ENCODE measurements at places on chromosomes 6 and 20. TPM values are rescaled to one million over a fixed set of nuclear protein-coding genes. Genes with fewer than 3 reads are reported as not detected.

DNA sequence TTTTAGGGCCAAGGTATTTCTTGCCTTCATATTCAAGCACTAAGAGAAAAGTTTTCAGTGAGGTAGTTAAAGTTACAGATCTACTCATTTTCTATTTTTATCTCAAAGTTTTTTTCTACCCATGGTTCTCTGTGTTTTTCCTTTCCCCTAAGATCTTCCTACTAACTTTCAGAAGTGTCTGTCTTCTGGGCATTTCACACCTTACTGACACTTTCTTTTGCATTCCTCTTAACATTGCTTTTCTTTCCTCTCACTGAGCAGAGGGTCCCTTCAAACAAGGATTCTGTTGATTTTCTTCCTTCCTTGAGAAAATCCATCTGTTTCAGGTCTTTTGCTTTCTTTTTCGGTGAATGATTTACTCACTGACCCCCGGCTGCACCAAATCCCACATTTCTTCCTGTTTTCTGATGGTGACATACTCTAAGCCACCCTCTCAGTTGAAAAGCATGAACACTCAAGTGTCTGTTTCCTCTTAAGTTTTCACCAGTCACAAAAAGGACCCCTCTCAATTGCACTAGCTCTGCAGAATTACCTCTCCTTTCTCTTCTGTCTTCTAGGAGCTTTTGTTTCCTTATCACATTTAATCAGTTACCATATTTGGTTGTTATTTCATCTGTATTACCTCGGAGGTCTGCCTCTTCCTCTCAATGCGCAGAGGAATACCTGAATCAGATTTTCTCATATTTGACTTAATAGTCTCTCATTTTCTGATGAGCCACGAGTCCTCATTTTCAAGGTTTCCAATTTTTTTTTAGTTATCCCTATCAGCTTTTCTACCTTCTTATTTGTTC is 73.5 kb upstream of the RNF217 start:
- no peaks in the 10 kb centered on the region for H3K27me3 ChIP-seq
- no peak overlapping the region for H3K4me3 ChIP-seq
- DNase-seq, result no peak
- H3K36me3 ChIP-seq, result no peaks in the 10 kb centered on the region
- no peaks in the 10 kb centered on the region for H3K4me1 ChIP-seq

DNA sequence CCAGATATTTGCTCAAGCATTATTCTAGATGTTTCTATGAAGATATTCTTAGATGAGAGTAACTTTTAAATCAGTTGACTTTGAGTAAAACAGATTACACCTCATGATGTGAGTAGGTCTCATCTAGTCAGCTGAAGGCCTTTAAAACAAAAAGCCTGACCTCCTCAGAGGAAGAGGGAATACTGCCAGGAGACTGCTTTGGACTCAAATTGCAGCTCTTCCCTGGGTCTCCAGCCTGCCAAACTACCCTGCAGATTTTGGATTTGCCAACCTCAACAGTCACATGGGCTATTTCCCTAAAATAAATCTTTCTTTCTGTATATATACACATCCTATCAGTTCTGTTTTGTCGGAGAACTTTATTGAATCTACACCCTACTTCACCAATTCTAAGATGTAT is 182.5 kb upstream of the TENT5A start:
- no peaks in the 10 kb centered on the region for H3K4me1 ChIP-seq
- no peak overlapping the region for H3K4me3 ChIP-seq
- H3K27me3 ChIP-seq, result no peaks in the 10 kb centered on the region

DNA sequence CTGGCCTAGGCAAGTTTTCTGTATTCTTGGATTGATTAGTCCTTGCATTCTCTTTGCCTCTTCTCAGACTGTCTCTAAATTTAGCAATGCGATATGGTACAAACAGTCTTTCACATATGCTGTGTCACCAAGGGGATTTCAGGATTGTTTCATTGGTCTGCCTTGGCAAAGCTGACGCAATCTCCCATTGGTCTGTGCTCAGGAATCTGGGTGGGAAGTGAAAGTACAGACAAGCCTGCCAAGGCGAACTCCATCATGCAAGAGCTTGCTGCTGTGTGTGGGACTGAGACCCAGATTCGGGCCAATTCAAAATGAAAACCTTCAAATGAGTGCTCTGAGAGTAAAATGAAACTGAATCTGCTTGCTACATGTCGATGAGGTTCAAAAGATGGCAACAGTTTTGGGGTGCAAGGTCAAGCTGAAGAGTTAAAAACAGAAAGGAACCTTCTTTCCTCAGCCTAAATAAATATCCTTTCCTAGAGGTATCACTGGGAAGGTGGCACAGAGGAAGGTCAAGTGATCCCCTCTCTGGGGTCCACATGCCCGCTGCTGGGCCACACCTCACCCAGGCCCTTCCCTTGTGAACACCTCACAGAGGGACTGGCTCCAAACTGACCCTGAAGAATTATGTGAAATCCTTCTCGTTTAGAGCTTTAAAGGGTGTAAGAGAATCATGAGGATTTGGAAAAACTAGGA is 198.8 kb upstream of the PREP start:
- H3K27ac ChIP-seq, result peak overlapping the region; percentile 78
- no peak overlapping the region for H3K4me3 ChIP-seq
- H3K36me3 ChIP-seq, result no peaks in the 10 kb centered on the region

- no peak overlapping the region for H3K27ac ChIP-seq
- H3K36me3 ChIP-seq, result no peaks in the 10 kb centered on the region
- no peak for DNase-seq
- H3K27me3 ChIP-seq, result no peaks in the 10 kb centered on the region
Measured at GRCh38 chr6:160160450-160160849, 38.8 kb downstream of the SLC22A1 start.

DNA sequence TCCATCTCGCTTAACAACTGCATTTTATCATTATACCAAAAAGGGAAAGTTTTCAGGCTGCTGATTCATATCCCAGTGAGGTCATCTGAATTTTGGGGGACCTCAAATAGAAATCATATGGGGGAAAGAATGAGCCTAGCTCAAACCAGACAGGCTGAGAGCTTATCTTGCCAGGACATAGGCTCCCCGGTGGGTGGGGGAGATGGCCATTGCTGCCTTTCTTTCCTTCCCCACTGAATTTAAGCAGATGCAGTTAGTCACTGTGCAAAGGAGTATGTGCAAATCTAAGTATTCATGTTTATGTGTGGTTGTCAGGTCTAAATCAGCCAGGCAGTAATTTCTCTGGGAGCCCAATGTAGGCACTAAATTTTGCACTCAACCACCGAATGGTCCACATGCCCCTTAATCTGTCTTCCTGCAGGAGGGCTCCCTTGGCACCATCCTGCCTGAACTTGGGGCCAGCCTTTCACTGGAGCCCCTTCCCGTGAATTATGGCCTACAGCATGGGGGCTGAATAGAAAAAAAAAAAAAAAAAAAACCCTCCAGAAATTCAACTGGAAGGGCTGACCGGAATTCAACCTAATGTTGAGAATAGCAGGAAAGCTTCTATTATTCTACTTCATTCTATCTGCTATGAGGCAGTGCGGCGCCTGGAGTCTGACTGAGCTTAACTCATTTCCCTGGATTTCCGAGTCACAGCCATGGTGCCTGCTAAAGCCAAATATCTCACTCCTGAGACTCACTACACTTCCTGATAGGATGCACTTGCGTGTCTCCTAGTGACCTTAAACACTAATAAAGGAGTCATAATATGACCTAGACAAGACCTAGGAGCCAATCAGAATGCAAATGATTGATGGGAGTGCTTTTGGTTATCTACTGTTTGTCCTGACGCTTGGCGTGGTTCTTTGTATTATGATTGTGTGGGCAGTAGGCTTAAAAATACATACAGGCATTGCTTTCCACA is 161.5 kb upstream of the HEY2 start:
- H3K4me3 ChIP-seq, result no peak overlapping the region
- no peaks in the 10 kb centered on the region for H3K27me3 ChIP-seq
- H3K27ac ChIP-seq, result peak overlapping the region; percentile 76
- no peaks in the 10 kb centered on the region for H3K36me3 ChIP-seq
- peak; percentile 31 for DNase-seq
- H3K4me1 ChIP-seq, result no peaks in the 10 kb centered on the region

DNA sequence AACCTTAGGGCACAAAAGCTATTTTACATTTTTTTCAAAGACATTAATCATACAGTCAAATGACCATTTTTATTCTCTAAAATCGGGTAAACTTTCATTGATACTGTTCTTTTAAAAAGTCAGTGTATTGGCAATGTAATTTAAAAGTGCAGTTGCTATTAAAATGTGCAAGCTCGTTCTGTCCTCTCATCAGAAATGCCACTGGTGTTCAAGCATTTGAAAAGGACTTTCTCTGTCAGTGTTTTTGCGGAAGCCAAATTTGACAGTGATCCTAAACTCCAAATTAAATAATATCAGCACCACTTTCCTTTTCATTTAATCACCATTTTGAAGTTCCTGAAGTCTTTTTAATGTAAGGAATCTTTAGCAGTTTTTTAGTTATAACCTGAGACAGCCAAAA is 69.6 kb downstream of the AFG1L start:
- no peaks in the 10 kb centered on the region for H3K27me3 ChIP-seq
- no peak overlapping the region for H3K4me3 ChIP-seq
- H3K27ac ChIP-seq, result no peak overlapping the region
- DNase-seq, result no peak
- H3K4me1 ChIP-seq, result no peaks in the 10 kb centered on the region
- no peaks in the 10 kb centered on the region for H3K36me3 ChIP-seq

EPPIN gene
- total RNA-seq, result not detected

ZC3H12D gene
- 0.16 TPM for total RNA-seq

BPIFB2 gene
- total RNA-seq, result not detected

All from heart left ventricle (tissue), 16 donors.